ENCODE measurements at places on chromosomes 12 and 14.
A peak's percentile ranks its signal among the peaks of the same experiment; 100 is the strongest.

DNA sequence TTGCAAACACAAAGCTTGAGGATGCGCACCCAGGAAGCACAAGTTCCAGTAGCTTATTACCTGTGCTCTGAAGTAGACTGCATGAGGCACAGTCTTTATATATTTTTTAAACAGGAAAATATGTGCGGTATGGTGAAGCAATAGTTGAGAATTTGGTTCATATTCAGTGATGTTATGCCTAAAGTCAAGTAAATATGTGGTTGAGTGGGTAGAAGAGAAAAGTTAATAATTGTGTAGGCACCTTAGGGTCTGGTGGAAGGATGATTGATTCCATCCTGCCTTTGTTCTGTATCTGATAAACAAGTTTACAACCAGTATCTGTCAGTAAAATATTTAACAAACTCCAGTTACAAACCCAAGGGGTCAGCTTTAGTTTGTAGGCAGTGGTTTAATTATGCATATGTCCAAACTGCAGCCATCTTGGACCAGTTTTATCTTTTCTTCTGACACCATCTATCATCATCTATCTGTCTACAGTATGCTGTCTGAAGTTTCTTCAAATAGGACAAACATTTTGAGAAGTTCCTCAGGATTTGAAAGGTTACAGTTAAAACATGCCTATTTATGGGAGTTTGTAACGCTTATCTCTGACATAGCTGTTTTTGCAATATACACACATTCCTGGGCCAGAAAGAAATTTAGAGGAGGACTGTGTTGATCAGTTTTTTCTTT lies 10.8 kb downstream of the SINHCAF start:
- no peak for DNase-seq

GRCh38 chr12:131044136-131044535 lies 90.4 kb downstream of the ADGRD1 start:
- DNase-seq: no peak

- no peak for DNase-seq
These were observed 120.0 kb upstream of the PWP1 start for GRCh38 chr12:107565551-107565950.

DNA sequence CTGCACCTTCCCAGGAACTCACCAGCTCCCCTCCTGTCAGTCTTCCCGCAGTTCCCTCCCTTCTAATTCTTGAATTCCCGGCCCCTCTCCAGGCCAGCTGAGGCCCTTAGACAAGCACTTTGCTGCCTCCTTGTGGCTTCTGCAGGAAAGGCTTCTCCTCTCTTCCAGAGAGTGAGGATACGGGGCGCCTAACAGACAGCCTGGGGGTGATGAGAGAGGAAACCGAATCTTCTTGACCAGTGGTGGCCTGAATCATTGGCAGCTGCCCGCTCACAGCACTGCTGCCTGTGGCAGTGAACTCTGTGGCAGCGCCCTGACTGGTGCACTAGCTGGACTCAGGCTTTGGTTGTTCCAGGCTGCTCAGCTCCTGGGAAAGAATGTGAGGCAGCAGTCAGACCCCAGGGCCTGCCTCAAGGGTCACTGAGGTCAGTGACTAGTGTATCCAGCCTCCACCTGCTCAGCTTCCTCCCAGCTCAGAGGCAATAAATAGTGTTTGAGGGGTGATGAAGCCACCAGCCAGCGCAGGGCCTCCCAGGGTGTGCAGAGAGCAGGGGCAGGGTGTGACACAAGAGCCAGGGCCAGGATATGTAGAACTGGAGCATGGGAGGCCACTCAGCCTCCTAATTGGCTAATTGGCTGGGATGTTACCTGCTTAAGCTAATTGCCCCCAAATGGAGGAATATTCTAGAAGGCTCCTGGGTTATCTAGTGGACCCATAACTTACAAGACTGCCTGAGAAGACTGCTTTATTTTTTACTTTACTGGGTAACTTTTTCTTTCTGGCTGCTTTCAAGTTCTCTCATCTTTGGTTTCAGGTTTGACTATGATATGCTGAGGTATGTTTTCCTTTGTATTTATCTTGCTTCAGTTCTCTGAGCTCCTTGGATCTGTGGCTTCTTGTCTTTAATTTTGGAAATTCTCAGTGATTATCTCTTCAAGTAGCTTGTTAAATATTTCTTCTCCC lies 12.9 kb upstream of the MCRS1 start:
- DNase-seq: peak; percentile 50

GRCh38 chr12:100741084-100741711 lies 53.4 kb upstream of the ANO4 start:
- no peak for DNase-seq

- DNase-seq: no peak
These were observed 10.3 kb upstream of the SLC6A13 start for GRCh38 chr12:272942-273341.

GRCh38 chr12:124472690-124473279 lies 94.6 kb downstream of the NCOR2 start:
- DNase-seq: no peak

DNA sequence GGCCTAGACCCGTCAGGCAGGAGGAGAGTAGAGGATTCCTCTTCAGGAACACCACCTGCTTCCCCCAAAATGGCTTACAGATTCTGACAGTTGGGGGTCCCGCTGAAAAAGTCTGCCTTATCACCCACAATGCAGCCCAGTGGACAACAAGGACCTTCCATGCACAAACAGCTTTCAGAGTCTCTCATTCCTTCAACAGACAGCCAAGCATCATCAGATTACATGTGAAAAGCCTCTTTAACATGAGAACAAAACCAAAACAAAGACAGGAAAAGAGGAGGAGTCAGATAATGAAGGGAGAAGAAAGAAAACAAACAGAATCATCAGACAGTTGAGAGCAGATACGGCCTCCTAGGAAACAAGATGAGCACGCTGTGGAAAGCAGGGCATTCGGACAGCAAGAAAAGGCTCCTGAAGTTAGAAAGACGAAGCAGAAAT lies 18.3 kb downstream of the KCTD10 start:
- DNase-seq: no peak

DNA sequence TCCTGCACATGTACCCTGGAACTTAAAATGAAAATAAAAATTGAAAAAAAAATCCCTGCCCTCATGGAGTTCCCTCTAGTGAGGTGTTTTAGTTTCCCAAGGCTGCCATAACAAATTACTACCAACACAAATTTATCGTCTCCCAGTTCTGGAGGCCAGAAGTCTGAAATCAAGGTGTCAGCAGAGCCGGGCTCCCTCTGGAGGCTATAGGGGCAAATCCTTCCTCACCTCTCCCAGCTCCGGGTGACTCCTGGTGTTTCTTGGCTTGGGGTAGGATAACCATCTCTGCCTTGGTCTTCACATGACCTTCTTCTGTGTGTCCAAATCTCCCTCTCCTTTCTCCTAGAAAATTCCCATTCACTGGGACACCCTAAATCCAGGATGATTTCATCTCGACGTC lies 50.1 kb downstream of the PLXNC1 start:
- no peak for DNase-seq

- no peak for DNase-seq
These were observed 98.3 kb upstream of the DIO3 start for GRCh38 chr14:101462726-101463565.

- no peak for DNase-seq
These were observed 22.0 kb downstream of the USP15 start for GRCh38 chr12:62282057-62282774.

DNA sequence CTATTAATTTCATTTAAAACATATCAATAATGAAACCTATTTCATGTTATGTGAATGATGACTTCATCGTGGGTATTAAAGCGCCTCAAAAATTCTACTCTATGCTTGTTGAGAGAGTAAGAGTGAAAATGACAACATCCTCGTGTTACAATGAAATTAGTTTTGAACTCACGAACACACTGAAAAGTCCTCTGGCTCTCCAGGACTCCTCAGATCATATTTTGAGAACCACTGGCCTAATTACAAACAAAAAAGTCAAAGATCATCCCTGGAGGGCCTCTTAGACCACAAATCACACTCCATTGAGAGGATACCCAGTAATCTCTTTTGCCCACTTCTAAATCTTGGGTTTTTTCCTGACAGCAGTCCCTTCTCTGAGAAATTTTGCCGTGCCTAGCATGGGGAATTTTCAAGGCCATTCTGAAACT lies 19.1 kb downstream of the DAAM1 start:
- DNase-seq: no peak

DNA sequence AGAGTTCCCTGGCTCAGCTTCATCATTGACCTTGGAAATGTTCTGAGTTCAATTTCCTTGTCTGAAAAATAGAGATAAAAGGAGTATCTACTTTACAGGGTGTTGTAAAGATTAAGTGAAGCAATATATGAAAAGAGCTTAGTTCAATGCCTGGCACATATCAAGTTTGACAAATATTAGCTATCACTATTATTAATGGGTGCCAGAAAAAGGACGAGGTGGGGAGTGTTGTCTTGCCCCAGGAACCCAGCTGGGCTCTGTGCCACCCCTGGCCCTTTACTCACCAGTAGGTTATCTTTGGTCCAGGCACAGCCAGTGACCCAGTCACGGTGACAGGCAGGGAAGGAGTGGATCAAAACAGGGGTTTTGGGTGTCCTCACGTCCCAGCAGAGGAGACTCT lies 32.0 kb downstream of the PARP2 start:
- DNase-seq: no peak

DNA sequence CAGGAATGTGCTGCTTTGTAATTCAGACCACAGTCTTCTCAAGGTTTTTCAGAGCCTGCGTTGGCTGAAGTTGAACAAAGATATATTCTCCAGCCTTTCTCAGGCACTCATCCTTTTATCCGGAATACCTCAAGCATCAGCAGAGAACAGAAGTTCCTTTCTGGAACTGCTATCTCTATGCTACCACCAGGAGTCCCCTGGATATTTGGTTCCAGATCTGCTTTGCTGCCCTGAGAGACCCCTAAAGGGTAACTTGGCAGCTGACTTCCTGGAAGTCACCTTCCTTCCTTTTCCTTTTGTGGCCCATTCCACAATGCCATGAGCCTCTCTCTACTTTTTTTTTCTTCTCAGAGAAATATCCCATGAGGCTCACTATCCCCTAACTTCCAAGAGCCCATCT lies 188.2 kb downstream of the PLCZ1 start:
- no peak for DNase-seq

DNA sequence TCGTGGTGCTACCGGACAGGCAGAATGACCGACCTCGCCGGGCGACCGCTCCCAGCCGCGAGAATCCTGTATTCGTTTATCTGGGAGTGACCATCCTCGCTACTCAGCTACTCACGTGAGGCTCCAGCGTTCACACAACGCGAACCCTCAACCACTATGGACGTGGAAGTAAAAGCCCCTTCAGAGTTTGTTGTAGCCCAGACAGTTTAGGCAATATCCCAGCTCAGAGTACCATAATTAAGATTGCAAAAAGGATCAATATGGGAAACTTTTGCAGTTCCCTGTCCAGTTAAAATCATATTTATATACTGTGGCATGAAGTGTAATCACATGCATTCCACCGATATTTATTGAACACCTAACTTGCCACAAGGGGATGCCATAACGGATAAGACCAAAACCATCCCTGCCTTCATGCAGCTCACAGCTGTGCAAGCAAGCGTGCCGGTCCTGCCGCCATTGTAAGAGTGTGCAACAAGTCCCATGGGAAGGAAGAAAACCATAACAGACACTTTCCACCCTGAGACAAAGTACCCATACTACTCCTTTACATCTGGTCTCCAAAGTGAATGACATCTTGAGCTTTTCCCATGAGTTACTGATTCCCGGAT lies 938 bp upstream of the MAX start:
- DNase-seq: no peak

DNA sequence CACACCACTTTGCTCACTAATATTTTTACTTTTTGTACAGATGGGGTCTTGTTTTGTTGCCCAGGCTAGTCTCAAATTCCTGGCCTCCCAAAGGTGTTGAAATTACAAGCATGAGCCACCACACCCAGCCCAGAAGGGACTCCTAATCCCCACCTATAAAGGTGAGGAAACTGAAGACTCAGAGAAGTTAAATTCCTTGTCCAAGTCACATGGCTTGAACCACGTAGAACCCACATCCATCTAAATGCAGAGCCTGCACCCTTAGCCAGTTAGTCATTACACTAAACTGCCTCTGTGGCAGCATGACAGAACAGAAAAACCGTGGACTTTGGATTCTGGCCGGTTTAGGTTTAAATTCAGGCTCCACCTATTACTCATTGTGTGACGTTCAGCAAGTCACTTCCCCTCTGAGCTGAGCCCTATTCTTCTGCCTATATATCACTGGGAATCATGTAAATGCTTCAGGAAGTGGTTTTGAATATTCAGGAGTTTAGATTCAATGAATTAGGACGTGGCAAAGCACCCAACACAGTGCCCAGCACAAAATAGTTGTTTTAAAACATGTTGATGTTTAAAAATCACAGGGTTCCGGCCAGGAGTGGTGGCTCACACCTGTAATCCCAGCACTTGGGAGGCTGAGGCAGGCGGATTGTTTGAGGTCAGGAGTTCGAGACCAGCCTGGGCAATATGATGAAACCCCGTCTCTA lies 3.0 kb upstream of the CORO1C start:
- DNase-seq: no peak

DNA sequence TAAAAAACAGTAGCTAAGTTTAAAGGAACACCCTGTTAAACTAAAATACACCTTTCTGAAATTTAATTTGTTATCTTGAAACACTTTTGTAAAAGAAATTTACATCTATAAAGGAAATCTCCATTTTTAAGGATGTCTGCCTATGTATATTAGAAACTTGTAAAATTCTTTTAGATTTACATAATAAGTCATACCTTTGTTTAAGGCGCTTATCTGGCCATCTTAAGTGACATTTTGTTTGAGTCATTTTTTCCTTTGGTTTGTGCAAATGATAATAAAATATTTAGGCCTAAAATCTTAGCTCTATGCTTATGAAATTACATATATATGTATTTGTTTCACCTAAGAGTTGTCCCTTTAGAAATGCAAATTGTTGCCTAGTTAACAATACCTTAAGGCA lies 1193.4 kb downstream of the FSCB start:
- no peak for DNase-seq

- DNase-seq: no peak
These were observed 76.9 kb downstream of the ESR2 start for GRCh38 chr14:64217308-64217707.

GRCh38 chr12:51972849-51973273 lies 21.4 kb downstream of the ACVR1B start:
- DNase-seq: peak; percentile 37

GRCh38 chr12:57461917-57462250 lies 2.3 kb downstream of the GLI1 start:
- DNase-seq: no peak

GRCh38 chr14:92316937-92317336 lies 6.0 kb upstream of the SLC24A4 start:
- DNase-seq: no peak

DNA sequence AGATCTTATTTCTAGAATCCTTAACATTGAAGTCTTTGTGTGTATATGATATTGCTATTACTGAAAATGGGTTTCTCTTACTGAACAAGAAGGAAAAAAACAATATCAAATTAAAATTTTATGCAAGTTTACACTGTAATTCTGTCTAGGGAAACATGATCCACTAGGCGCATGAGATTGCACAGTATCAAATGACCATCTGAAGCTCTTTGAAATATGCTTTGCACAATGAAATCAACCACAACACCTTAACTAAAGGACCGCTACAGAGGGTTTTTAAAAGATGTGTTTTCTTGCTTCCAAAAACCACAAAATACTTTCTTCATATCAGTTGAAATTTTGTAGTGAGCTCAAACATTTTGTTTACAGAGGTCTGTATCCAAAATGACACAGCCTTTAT lies 15.1 kb upstream of the KERA start:
- DNase-seq: no peak
